WTC11 (cell line): ENCODE measurements at places on chromosomes 6 and 20.

DNA sequence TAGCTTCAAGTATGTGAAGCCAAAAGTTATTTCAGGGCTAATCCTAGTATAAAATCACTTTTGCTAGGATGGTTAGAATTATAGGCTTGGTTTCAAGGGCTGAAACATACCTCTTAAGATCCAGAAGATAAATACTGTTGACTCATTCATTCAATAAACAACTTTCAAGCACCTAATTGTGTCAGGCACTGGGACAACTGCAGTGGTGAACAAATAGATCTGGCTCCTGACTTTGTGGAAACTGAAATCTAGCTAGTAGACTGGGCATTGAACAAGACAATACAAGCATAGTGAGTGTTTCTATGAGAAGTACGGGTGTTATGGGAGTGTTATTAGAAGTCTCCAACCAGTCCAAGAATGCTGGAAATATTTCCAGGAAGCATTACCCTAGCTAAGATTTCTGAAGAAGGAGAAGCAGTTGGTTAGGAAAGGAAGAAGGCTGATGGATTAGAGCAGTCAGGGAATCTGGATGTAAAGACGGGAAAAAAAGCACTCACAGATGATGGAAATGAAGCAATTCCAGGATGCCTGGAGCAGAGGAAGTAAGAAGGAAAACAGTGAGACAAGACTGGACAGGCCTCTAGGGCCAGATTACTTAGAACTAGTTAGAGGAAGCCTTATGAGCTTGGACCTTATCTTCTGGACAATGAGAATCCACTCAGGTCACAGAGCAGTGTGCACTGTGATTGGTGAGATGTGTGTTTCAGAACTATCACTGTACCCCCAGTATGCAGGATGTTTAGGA, 132.6 kb upstream of the RAB32 start:
- DNase-seq, result no peak

DNA sequence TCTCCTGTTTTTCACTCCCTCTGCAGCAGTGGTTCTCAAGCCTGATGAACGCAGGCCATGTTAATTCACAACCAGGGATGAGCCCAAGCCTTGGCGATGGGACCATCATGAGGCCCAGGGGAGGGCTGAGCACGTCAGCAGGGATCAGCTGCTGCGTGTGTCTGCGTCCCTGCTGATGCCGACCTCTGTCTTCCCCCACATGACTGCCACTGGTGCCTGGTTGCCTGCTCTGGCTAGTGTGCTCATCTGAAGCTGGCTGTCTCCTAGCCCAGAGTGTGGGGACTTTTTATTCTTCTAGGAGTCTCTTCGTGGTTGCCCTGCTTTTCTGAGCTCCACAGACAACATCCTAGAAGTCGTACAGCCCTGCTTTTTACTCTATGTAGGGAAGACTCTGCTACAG, 40.8 kb upstream of the KCNK16 start:
- no peak for DNase-seq

DNA sequence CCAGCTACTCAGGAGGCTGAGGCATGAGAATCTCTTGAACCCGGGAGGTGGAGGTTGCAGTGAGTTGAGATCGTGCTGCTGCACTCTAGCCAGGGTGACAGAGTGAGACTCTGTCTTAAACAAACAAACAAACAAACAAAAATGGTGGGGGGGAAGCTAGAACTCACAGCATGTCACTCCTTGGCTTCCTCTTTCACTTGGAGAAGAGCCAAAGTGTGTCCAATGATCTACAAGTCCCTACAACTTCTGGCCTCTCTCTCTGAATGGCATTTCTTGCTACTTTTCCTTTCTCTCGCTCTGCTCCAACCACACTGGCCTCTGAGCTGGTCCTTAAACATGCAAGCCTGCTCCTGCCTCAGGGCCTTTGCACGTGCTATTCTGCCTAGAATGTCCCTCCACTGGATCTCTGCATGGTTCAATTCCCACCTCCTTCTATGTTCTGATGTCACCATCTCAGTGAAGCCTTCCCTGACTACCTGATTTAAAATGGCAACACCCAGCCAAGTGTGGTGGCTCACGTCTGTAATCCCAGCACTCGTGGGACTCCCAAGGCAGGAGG, 8.1 kb downstream of the TLDC2 start:
- no peak for DNase-seq

DNA sequence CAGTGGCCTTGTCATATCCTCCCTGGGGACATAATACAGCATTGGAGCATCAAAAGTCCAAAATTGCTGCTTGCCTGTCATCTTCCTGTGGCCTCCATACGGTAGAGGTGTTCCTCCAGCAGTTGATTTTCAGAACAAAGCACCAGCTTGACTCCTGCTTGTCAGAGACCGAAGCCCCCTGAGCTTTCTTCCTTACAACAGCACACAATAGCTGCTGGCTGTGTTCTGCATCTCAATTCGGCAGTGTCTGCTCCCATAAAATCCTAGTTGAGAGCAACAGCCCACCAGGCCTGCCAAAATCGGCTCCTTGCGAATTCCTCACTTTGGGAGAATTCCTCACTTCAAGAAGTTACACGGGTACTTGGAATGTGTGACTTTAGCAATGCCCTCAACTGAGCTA, 372.9 kb downstream of the SAMD5 start:
- no peak for DNase-seq

DNA sequence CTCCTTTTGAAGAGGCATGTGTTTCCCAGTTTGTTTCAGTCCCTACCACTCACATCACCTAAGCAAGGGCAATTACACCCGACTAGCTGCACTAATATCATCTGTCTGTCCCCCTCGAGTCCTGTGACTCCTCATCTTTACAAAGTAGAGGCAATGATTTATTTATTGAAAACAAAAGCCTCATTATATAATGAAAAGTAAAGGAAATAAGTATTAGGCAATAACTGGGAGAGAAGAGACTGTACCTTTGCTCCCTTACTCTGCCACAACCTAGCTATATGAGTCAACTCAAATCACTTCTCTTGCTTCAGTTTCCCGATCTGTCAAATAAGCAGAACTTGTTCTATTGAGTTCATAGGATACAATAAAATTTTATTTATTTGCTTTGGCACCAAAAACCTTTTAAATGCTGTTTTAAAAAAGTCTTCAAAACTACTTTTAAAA, 38.9 kb downstream of the CSNK2A1 start:
- DNase-seq, result no peak
